Ovary (tissue), 10 donors: ENCODE measurements at places on chromosomes 2 and 18. TPM values are rescaled to one million over a fixed set of nuclear protein-coding genes. Genes with fewer than 3 reads are reported as not detected.

DNA sequence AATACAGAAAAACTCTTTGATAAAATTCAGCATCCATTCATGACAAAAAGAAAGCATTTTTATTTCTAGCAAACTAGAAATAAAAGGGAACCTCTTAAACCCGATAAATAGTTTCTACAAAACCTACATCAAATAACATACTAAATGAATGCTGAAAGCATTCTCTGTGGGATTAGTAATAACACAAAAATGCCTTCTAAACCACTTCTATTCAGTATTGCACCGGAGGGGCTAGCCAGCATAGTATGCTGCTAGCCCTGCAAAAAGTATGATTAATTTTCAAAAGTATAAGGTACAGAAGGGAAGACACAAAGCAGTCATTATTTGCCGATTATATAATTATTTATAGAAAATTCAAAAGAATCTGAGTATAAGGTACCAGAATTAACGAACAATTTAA, 145.2 kb downstream of the DTNB start:
- no peak overlapping the region for H3K27ac ChIP-seq
- no peaks in the 10 kb centered on the region for H3K27me3 ChIP-seq
- H3K36me3 ChIP-seq: no peaks in the 10 kb centered on the region
- no peak for DNase-seq
- H3K4me3 ChIP-seq: no peak overlapping the region

GRCh38 chr2:25473758-25474340, 132.1 kb upstream of the DNMT3A start:
- H3K27me3 ChIP-seq: no peaks in the 10 kb centered on the region
- no peaks in the 10 kb centered on the region for H3K36me3 ChIP-seq
- H3K4me1 ChIP-seq: no peaks in the 10 kb centered on the region
- no peak overlapping the region for H3K4me3 ChIP-seq

- H3K4me3 ChIP-seq: no peak overlapping the region
- H3K27ac ChIP-seq: no peak overlapping the region
- H3K36me3 ChIP-seq: no peaks in the 10 kb centered on the region
Observed at GRCh38 chr2:16255120-16255519, 314.8 kb downstream of the MYCN start.

GRCh38 chr18:53169346-53169745, 829.3 kb downstream of the DCC start:
- no peaks in the 10 kb centered on the region for H3K36me3 ChIP-seq
- no peak overlapping the region for H3K4me3 ChIP-seq
- no peak for DNase-seq
- no peak overlapping the region for H3K27ac ChIP-seq
- no peaks in the 10 kb centered on the region for H3K4me1 ChIP-seq

The DLGAP1 gene
- 12.4 TPM for total RNA-seq

DNA sequence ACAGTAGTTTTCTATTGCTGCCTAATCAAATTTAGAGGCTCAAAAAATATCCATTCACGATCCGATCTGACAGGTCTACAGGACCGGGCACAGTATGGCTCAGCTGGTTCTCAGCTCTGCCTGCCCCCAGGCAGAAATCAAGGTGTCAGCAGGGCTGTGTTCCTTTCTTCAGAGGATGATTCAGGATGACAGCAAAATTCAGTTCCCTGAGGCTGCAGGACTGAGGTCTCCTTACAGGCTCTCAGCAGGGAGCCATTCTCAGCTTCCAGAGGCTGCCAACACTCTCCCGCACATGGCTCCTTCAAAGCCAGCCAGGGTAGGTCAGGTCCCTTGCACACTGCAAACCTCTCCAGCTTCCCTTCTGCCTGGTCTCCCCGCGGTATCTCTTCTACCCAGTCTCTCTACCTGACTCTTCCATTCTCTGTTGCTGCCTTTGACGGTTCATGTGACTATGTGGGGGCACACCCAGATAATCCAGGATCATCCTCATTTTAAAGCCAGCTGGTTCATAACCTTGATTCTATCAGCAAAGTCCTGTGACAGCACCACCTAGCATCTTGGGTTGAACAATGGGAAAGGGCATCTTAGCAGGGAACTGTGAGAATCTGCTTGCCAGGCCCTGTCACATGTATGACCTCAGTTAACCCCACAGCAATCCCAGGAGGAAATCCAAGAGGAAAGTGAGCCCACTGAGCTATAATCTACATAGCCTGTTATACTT, 50.4 kb downstream of the UXS1 start:
- H3K36me3 ChIP-seq: no peaks in the 10 kb centered on the region
- H3K4me3 ChIP-seq: no peak overlapping the region
- H3K4me1 ChIP-seq: peaks cover 6% of the 10 kb centered on the region
- DNase-seq: no peak

- no peak overlapping the region for H3K27ac ChIP-seq
- no peaks in the 10 kb centered on the region for H3K36me3 ChIP-seq
- no peaks in the 10 kb centered on the region for H3K27me3 ChIP-seq
- no peak for DNase-seq
Observed at GRCh38 chr2:85011747-85012146, 40.8 kb downstream of the KCMF1 start.

The GPR45 gene
- total RNA-seq: not detected

- no peak overlapping the region for H3K27ac ChIP-seq
- peaks cover 7% of the 10 kb centered on the region for H3K4me1 ChIP-seq
- DNase-seq: no peak
- H3K27me3 ChIP-seq: no peaks in the 10 kb centered on the region
Observed at GRCh38 chr2:224929512-224929911, 112.8 kb downstream of the DOCK10 start.

DNA sequence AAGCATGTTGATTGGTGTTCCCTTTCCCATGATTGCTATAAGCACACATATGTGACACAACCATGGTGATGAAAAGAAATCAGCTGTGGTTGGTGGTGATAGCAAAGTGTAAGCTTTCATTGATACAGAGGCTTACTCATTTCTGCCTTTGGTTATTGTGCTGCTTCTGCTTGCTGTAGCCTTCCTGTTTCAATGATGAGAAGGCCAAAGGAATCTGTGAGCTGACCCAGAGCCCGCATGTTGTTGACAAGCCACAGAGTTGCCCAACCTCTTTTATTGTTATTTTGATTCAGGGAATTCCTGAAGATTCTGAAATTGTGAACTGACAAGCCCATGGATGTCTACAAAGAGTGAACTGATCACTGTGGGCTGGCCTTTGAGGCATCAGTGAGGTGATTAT, 164.4 kb downstream of the TMEFF2 start:
- no peak overlapping the region for H3K4me3 ChIP-seq
- H3K4me1 ChIP-seq: no peaks in the 10 kb centered on the region
- no peaks in the 10 kb centered on the region for H3K27me3 ChIP-seq
- H3K27ac ChIP-seq: no peak overlapping the region
- DNase-seq: no peak
